Non-pigmented ciliary epithelial cell (primary cell): ENCODE measurements at places on chromosomes 3 and 15.

GRCh38 chr3:170178651-170179050 is 2.9 kb downstream of the PHC3 start:
- no peak for DNase-seq

- DNase-seq: no peak
Observed at GRCh38 chr3:9934993-9935392, 1.4 kb downstream of the CRELD1 start.

DNA sequence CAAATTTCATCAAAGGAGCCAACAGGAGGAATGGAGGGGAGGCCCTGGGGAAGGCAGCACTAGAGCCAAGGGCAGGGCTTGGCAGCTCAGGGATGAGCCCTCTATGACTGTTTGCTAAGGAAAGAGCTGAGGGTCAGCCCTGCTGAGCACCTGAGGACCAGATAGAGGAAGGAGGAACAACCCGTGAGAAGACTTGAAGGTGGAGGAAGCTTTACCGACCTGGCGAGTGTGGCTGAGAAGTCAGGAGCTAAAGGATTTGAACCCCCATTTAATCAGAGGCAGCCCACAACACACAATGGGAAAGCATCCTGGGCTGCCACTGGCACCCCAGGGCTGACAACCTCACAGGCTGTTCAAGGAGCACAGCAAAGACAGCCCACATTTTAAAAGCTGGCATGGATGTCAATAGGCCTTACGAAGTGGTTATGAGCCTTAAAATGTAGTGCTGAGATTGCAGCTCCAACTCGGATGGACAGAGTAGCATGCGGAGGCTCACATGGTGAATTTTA is 20.7 kb upstream of the LRRC2 start:
- no peak for DNase-seq

- DNase-seq: no peak
Observed at GRCh38 chr3:170267793-170268192, 45.6 kb downstream of the PRKCI start.

- DNase-seq: no peak
Observed at GRCh38 chr3:50534681-50535330, 31.4 kb upstream of the CACNA2D2 start.

- no peak for DNase-seq
Observed at GRCh38 chr15:101731746-101732145, 7.5 kb upstream of the TARS3 start.

DNA sequence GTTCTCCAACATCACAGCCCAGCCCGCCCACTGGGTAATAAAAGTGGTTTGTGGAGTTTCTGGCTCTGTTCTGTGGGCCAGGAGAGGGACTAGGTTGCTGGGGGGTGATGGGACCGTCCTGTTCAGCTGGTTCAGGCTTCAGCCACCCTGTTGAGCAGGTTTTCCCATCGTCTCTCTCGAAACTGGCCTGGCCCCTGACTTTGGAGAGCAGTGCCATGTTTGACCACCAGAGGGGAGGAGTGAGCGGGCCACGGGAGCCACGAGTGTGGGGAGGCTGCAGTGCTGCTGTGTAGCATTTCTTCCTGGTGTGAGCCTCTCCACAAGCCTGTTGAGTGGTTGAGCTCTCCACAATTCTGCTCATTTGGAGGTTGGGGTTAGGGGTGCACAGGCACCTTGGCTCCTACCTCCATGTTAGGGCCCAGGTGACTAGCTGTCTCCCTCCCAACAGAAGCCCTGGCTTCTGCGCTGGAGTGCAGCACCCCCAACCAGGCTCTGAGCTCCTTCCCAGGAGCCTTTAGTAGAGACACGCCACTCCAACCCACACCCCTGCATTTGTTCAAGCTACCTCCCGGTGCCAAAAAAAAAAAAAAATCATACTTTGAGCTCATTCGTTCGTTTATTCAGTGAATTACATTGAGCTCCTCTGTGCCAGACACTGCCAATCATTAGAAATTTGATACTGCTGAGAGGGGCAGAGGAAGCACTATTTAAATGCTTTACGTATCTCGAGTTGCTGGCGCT is 13.9 kb downstream of the SPINT1 start:
- DNase-seq: no peak

DNA sequence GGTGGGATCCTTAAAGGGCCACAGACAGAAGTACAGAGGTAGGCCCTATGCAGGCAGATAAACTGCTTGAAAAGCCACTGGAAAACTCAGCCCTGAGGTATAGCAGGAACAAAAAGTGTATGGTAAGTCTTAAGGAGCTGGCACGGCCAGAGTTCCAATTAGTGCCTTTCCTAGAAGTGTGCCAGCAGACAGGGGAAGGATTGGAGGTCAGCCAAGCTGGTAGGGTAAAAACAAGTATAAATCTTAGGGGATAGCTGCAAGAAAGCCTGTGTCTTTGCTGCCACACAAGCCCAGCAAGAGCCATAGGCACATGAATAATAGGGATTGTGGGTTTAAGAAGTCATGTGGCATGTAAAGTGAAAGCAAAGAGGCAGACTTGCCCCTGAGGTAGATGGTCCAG is 582.5 kb downstream of the PLOD2 start:
- no peak for DNase-seq

GRCh38 chr3:195573611-195574496 is 9.9 kb downstream of the APOD start:
- DNase-seq: no peak

- DNase-seq: no peak
Observed at GRCh38 chr15:45653702-45654424, 19.0 kb downstream of the SQOR start.
